ENCODE measurements at places on chromosomes 4 and X.
A peak's percentile ranks its signal among the peaks of the same experiment; 100 is the strongest.

- DNase-seq = peak; percentile 62
Measured at GRCh38 chr4:101730291-101731117, 60.0 kb upstream of the BANK1 start.

GRCh38 chr4:124092541-124092984 is 620.0 kb downstream of the ANKRD50 start:
- no peak for DNase-seq

DNA sequence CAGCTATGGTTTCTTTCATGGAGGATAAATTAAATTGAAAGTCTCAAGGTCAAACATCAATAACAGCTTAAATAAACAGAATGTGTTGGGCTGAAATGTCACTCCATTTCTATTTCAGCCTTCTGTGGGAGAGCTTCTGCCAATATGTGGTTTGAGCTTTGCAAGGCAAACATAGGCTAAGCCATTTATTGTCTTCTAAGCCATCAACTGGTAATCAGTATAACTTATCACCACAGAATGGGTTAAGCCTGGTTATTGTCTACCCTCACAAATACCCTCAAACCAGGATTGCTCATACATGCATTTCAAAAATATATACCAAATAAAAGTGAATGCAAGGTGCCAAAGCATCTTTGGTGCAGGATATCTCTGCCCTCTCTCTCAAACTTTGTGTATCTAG is 52.7 kb downstream of the GABRB1 start:
- no peak for DNase-seq

DNA sequence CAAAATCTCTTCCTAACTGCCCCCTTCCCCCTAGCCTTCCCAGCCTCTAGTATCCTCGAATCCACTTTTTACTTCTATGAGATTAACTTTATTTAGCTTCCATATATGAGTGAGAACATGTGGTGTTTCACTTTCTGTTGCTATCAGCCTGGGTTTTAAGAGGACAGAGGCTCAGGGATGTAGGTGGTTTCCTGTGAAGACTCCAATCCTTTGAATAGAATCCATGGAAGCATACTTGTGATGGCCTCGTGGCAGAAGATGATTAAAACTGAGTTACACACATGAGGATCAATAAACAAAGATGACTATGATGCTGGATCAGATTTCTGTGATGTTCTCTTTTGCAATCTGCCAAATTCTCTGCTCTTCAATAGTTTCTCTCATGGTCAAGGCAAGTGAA is 29.8 kb downstream of the CD99L2 start:
- DNase-seq = no peak

DNA sequence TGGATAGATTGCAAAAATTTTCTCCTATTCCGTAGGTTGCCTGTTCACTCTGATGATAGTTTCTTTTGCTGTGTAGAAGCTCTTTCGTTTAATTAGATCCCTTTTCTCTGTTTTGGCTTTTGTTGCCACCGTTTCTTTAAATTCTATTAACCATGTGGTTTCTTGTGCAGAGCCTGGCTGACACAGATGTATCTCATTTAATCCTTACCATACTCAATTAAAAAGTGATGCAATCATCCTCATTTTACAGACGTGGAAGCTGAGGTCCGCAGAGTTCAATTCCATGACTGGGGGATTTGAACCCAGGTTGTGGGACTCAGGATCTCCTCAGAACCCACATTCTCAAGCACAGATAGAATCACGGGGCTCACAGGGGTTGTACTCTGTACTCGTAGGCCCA is 66.7 kb downstream of the SORCS2 start:
- no peak for DNase-seq

DNA sequence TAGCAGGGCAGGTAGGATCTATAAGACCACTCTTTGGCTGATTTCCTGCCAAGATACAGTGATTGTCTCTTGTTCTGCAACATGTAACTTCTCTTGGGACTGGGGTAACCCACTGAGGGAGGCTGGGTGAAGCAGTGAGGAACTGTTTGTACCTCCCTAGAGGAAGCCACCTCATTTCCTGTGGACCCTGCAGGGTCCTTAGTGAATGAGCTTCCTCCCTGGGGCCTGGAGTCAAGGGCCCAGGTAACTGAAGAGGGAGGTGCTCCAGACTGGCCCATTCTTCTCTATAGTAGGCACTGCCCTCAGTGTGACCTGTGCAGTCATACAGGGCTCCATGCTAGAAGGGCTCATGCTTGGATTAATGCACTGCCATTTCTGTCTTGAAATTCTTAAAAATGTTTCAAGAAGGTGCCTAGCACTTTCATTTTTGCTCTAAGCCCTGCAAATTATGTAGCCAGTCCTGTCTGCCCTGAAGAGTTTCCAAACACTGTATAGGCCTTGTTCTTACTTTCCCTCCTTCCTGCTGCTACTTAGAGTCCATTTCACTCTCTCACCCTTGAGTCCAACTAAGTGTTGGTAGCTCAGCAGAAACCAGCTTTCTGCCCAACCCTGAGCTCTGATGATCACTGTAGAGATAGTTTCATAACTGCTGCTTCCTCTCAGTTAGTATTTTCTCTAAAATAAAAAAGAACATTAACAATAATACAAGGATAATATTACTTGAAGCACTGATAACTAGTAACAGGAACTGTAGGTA is 8.5 kb upstream of the GRIA3 start:
- DNase-seq = no peak

- no peak for DNase-seq
Measured at GRCh38 chr4:156576946-156577345, 394.7 kb downstream of the PDGFC start.

DNA sequence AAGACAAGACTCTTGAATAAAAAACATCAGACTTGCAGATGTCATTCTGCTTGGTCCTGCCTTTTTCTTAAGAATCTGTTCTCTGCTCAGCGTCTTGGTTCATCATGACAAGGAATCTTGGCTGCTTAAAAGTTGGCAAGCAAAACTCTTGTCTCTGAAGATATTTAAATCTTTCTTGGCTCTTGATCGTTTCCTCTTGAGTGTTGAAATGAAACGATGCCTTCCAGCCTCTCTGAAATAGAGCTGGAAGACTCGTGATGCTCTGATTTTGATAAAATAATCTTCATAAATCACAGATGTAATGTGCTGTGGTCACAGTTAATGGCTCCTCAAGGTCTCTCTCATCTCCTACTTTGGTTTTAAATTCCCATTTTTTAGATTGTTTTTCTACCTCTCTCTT is 39.9 kb upstream of the TMEM192 start:
- no peak for DNase-seq

- no peak for DNase-seq
Measured at GRCh38 chr4:93031431-93032098, 727.8 kb downstream of the GRID2 start.

DNA sequence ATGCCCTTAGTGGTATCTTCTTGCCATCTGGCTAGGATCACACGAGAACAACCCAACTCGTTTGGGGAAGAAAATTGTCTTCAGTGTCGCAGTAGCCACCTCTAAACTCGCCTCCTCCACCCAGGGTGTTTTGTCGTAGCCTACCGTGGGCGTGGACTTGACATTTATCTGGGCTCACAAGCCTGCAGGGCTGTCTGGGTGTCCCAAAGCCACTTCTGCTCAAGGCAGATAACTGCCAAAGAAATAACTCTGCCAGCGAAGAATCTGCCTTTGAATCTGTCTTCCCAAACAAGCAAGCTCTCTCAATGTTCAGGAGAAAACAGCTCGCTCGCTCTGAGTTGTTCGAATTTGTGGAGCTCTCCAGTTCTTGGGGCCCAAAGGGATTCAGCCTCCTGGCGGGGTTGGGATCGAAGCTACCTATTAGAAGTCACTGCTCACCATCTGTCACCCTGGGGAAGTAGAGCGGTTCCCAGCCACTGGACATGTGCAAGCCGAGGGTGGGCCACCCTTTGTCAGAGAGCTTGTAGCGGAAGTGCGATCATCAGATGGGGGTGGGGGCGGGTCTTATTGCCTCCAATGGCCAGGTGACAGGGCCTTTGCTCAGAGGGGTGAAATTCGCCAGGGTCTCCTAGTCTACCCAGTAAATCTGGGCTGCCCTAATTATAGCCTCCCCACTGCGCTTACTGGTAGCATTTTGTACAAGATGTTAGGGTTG is 14.8 kb downstream of the BLOC1S4 start:
- no peak for DNase-seq

DNA sequence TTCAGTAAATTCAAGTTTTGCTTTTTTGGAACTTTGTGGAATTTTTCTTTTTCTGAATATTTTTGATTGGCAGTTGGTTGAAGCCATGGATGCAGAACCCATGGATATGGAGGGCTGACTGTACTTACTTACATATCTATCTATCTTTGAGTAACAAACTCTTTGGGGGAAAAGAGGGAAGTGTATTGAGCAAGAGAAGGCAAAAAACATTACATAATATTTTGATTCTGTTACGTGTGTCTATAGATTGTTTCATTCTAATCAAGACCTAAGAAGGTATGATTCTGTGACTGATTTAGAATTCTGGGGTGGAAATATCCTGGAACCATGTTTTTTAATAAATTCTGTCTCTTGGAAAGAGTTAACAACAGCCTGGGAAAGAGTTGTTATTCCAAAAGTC is 31.5 kb downstream of the GRSF1 start:
- no peak for DNase-seq

DNA sequence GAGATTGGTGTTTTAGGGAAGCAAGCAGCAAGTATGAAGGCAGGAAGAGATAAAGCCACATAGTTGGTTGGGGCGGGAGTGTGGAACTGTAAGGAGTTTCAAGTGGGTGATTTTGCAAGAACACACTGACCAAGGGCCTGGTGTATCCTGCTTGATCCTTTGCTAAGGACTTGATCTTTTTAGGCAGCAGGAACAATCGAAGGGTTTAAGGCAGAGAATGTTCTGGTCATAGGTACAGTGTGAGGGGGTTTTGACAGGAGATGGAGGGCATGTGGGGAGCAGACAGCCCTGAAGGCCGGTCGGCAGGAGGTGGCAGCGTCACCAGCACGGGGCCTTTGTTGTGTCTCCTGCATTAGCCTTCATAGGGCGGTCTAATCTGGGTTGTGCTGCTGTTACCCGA is 54.7 kb downstream of the FAM193A start:
- DNase-seq = no peak

DNA sequence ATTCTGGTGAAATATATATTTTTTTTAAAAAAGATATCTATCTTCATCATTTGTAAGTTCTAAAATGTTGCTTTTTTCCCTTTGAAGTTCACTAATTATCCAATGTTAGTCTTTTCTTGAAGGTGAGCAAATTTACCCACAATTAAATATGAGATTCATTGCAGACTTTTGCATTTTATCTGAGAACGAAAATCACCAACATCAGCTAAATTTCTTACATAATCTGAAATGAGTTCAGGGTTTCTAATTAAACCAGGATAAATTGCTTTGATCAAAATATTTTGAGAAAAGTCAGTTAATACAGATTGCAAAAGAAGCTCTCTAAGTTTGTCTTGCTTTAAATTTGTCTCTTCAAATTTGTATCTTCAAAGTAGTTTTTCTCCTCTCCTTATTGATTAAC is 486.4 kb upstream of the FSTL5 start:
- DNase-seq = no peak

- no peak for DNase-seq
Measured at GRCh38 chr4:1379801-1380331, 26.4 kb downstream of the NKX1-1 start.

- DNase-seq = no peak
Measured at GRCh38 chr4:72366601-72367000, 202.4 kb downstream of the ADAMTS3 start.

GRCh38 chrX:154517101-154517781 is 1.2 kb upstream of the FAM3A start:
- DNase-seq = no peak

DNA sequence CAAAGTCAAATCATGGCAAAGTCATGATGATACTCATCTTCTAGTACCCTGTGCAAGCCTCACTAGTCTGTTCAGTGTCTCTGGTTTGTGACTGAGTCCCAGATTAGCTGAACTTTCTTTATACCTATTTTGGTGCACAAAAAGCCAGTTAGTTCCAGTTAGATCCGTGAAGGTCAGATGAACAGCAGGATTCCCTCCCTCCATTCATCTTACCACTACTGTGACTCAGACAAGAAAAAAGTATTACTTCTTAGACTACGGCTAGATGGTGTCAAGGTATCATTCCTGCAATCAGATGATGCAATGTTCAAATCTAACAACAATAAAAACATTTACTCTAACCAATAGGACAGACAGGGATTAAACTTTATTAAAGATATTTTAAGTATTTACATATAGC is 30.4 kb downstream of the ARHGEF6 start:
- no peak for DNase-seq

- DNase-seq = no peak
Measured at GRCh38 chr4:1608821-1609500, 75.2 kb downstream of the FAM53A start.

- no peak for DNase-seq
Measured at GRCh38 chr4:56115898-56116297, 167.2 kb downstream of the CEP135 start.

- DNase-seq = peak; percentile 75
Measured at GRCh38 chr4:121139533-121140222, 24.4 kb downstream of the TNIP3 start.

- DNase-seq = no peak
Measured at GRCh38 chr4:40984051-40984450, 230.3 kb downstream of the APBB2 start.

DNA sequence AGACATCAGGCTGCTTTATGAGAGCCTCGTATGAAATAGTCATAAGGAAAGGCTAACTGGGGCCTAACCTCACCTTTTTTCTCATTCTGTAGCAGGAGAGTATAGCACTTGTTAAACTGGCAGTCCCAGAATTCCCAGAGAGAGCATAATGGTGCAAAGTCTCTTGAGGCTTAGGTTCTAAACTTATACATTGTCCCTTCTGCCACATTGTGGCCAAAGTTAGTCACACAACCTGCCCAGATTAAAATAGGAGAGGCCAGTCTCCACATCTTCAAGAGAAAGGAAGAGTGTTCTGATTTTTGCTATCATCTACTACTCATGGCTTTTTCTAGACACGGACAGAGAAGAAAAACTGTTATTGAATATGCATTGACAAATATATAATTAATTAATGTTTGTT is 1588.9 kb upstream of the PCDH7 start:
- DNase-seq = no peak

DNA sequence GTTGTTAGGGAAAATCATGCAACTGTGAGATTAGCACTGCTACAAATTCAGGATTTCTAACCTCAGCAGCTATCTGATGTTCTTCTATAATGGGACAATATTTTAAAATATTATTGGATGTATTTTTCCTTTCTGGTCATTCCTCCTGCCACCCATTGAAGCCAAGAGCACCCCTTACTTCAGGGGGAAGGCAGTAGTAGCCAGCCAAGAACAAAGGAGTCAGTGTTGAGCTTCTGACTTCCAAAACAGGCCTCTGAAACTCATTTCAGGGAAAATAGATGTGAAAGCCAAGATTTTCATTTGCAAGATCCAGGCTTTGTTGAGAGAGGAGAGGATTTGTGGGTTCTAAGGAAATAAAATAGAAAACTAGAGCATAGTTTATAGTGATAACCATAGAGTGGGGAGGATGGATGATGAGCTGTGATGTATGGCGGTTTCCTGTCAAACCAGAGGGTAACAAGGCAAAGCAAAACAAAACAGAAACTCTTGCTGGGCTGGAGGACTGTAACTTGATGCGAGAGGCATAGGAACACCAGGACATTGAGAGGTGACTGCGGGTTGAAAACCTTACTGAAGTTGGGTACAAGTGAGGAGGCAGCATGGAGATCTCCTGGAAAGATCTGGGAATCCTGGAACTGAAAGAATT is 173.7 kb upstream of the LEF1 start:
- no peak for DNase-seq

DNA sequence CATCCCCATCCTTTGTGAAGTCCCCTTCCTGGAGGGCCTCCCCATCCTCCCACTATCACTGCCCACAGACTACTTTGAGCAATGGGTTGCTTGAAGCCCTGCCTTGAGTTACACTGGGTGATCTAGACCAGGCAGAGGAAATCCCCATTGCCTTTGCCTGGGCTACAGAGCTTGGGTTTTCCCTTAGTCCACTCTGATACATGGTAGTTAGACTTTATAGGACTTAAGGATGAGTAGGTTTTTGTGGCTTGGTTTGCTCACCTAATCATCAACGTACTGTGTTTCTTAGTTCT is 56.6 kb downstream of the TMEM131L start:
- no peak for DNase-seq

All from fibroblast of skin of back (primary cell).